ENCODE measurements at places on chromosomes 11 and 22. TPM values are rescaled to one million over a fixed set of nuclear protein-coding genes. Genes with fewer than 3 reads are reported as not detected.

DNA sequence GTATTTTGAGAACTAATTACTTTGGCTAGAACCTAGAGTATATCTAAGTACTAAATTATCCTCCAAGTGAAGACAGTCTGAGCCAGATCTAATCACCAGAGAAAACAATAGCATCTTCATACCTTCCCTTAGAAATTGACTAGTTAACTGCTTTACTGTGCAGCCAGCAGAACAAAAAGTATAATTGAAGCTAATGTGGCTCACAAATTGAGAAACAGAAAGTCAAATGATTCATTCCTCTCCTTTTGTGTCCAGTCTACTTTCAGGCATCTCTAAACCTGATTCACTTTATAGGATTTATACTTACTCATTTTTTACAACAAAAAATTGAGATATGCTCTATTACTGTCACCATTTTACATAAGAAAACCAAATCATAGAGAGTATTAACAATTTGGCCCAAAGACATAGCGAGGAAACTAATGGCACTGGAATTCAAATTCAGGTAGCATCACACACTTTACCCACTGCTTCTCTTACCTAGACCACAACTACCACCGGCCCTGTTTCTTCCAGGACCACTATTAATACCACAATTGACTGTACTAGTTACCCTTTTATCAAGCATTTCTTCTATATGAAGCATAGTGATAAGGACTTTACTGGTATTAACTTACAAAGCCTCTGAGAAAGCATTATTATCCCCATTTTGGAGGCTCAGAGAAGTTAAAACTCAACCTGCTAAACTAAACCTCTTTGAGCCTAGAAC lies 1402.6 kb upstream of the TENM4 start:
- H3K4me3 ChIP-seq = no peak overlapping the region
- H3K36me3 ChIP-seq = no peaks in the 10 kb centered on the region
- no peak for DNase-seq
- H3K4me1 ChIP-seq = no peaks in the 10 kb centered on the region

DNA sequence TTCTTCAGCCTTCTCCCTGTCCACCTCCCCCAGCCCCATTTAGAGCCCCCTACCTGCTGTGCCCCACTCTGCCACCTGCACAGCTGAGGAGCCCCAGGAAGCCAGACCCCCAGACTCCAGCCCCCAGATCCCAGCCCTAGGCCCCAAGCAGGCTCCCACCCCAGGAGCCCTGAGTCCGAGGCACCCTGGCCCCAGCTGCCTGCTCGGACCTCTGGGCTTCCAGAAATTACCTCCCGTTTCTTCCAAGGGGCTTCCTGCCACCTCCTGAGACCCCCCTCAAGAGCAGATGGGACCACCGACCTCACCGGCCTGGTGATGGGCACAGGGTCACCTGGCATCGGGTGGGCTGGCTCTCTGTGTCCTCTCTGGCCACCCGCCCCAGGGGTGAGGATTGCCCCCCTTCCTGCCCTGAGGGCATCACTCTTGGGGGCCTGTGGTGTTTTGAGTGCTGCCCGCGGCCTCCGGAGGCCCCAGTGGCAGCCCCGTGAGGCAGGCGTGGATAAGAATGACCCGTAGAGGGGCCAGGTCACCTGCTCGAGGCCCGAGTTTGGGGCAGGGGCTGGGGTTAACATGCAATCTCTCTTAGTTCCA lies 18.3 kb upstream of the TALDO1 start:
- H3K27me3 ChIP-seq = no peaks in the 10 kb centered on the region
- DNase-seq = no peak
- no peak overlapping the region for H3K4me3 ChIP-seq
- H3K4me1 ChIP-seq = peaks cover 15% of the 10 kb centered on the region

DNA sequence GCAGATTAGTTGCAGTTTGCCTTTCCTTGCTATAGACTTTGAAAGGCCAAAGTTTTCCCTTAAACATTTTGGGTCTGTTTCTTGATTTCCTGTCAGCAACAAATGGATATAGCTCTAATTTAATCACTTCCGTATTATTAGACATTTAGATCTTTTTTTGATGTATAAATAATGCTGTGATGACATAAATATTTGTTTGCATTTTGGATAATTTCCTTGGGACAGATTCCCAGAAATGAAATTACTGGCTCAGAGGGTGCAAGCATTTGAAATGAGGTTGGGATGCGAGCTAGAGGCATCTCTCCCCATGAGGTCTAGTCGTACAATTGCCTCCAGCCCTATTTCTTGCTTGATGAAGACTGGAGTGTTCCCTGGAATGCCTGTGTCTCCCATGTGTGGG lies 94.2 kb downstream of the TBC1D22A start:
- DNase-seq = no peak
- peaks cover 6% of the 10 kb centered on the region for H3K4me1 ChIP-seq
- H3K4me3 ChIP-seq = no peak overlapping the region
- no peak overlapping the region for H3K27ac ChIP-seq

DNA sequence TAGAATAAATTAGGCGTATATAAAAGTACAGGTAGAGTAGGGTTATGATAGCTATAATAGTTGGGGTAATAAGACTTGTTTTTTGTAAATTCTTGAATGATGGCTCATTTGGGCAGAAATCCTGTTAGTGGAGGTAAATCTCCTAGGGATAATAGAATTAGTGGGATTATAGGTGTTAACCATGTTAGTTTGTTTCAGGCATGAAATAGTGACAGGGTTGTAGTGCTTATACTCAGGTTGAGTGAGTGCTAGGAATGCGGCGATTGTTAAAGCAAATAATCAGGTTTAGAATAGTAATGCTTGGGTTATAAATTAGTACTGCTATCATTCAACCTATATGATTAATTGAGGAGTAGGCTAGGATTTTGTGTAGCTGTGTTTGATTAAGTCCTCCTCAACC lies 297.1 kb downstream of the DYNC2H1 start:
- no peaks in the 10 kb centered on the region for H3K27me3 ChIP-seq
- no peak overlapping the region for H3K27ac ChIP-seq
- H3K4me1 ChIP-seq = no peaks in the 10 kb centered on the region
- H3K4me3 ChIP-seq = no peak overlapping the region
- DNase-seq = no peak
- no peaks in the 10 kb centered on the region for H3K36me3 ChIP-seq

DNA sequence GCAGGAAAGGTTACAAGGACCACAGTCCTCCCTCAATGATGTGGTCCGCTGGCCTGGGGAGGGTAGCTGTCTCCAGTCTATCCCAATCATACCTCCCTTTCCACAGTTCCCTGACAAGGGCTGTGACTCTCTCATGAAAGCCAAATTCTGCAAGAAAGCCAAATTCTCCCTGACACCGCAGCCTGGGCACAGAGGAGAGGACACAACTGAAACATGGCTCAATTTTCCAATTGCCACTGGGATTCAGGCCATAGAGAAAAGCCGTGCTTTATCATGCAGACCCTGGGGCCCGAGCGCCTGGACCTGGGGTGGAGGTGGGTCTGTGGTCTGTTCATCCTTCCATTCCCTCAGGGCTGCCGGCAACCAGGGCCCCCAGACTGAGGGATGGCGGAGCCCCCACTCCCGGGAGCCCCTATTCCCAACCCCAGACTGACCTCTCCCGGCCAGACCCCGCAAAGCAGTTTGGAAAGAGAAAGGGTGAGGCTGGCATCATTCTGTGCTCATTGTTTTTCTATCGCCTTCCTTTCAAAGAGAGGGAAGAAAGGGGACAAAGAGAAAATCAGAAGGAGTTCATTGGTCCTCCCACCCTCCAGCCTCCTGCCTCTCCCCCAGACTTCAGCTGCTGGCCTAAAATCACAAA lies 239.5 kb downstream of the BUD13 start:
- peaks cover 15% of the 10 kb centered on the region for H3K27me3 ChIP-seq
- DNase-seq = no peak
- H3K36me3 ChIP-seq = no peaks in the 10 kb centered on the region
- H3K4me1 ChIP-seq = no peaks in the 10 kb centered on the region
- H3K4me3 ChIP-seq = no peak overlapping the region

DNA sequence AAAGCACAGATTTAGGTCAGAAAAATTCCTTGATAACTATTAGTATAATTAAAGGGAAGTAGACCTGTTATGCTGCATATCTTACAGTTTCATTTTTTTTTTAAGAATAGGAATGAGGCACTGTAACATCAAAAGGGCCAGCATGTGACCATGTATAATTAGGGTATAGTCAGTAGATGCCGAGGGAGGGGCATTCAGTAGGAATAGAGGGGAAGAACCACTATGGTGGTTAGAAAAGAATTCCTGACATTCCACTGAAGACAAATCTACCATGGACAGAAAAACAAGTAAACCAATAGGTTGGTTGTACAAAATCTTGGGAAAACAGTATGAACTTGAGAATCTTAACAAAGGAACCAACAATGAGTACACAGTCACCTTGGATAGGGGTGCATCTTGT lies 78.4 kb upstream of the CCDC179 start:
- no peaks in the 10 kb centered on the region for H3K27me3 ChIP-seq
- no peak for DNase-seq
- H3K4me1 ChIP-seq = no peaks in the 10 kb centered on the region
- H3K4me3 ChIP-seq = no peak overlapping the region
- H3K36me3 ChIP-seq = peaks cover 4% of the 10 kb centered on the region
- H3K27ac ChIP-seq = no peak overlapping the region

DNA sequence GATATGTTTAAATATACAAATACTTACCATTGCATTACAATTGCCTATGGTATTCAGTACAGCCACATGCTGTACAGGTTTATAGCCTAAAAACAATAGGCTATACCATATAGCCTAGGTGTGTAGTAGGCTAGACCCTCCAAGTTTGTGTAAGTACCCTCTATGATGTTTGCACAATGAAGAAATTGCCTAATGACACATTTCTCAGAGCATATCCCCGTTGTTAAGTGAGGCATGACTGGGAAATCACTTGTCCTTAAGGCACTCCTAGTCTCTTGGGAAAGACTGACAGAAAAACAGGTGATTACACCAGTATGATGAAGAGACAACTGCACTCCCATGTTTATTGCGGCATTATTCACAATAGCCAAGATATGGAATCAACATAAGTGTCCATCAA lies 187.2 kb downstream of the SPON1 start:
- H3K4me1 ChIP-seq = peaks cover 8% of the 10 kb centered on the region
- DNase-seq = no peak
- H3K4me3 ChIP-seq = no peak overlapping the region
- H3K36me3 ChIP-seq = peaks cover 8% of the 10 kb centered on the region

GRCh38 chr11:71200172-71200716 lies 52.1 kb downstream of the SHANK2 start:
- no peaks in the 10 kb centered on the region for H3K27me3 ChIP-seq
- DNase-seq = no peak
- no peaks in the 10 kb centered on the region for H3K4me1 ChIP-seq
- H3K36me3 ChIP-seq = no peaks in the 10 kb centered on the region
- no peak overlapping the region for H3K4me3 ChIP-seq
- no peak overlapping the region for H3K27ac ChIP-seq

- H3K4me3 ChIP-seq = no peak overlapping the region
- no peak for DNase-seq
- no peak overlapping the region for H3K27ac ChIP-seq
- no peaks in the 10 kb centered on the region for H3K4me1 ChIP-seq
- no peaks in the 10 kb centered on the region for H3K27me3 ChIP-seq
- H3K36me3 ChIP-seq = no peaks in the 10 kb centered on the region
Measured at GRCh38 chr11:41522899-41523672, 63.6 kb upstream of the LRRC4C start.

DNA sequence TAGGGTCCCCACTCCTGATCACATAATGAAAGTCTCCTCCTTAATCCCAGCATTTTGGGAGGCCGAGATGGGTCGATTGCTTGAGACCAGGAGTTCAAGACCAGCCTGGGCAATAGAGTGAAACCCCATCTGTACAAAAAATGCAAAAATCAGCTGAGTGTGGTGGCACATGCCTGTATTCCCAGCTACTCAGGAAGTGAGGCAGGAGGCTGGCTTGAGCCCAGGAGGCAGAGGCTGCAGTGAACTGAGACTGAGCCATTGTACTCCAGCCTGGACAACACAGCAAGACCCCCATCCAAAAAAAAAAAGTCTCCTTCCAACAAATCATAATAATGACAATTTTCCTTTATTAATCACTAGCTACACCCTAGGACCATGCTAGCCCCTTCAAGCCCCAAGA lies 15.1 kb downstream of the ZMAT5 start:
- H3K4me3 ChIP-seq = no peak overlapping the region
- H3K4me1 ChIP-seq = peaks cover 11% of the 10 kb centered on the region
- H3K27me3 ChIP-seq = no peaks in the 10 kb centered on the region
- DNase-seq = no peak
- no peak overlapping the region for H3K27ac ChIP-seq

- no peaks in the 10 kb centered on the region for H3K27me3 ChIP-seq
- H3K27ac ChIP-seq = no peak overlapping the region
- DNase-seq = no peak
- peaks cover 45% of the 10 kb centered on the region for H3K36me3 ChIP-seq
- peaks cover 21% of the 10 kb centered on the region for H3K4me1 ChIP-seq
Measured at GRCh38 chr11:96357794-96358193, 14.8 kb upstream of the MAML2 start.

DNA sequence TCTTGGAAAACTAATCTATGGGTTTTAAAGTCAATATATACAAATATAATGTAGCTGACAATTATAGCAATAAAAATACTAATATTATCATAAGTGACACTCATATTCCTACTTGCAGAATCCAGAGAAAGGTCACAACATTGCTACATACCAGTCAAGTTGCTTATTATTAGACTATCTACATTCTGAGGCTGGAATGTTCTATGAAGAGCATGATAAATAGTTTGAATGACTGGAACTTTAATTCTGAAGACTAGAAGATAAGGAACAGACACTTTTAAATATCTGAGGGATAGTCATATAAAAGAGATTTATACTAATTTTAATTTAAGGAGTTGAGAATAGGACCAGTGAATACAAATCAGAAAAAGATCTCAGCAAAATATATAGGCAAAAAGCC lies 146.0 kb downstream of the GUCY1A2 start:
- DNase-seq = no peak
- H3K36me3 ChIP-seq = no peaks in the 10 kb centered on the region
- no peaks in the 10 kb centered on the region for H3K4me1 ChIP-seq
- no peak overlapping the region for H3K4me3 ChIP-seq

Gene SYNGR1
- not detected for total RNA-seq

Gene HIPK3
- total RNA-seq = 35.4 TPM

Gene MOV10L1
- total RNA-seq = not detected

Gene TSKU
- 3.8 TPM for total RNA-seq

Gene VWCE
- 1.4 TPM for total RNA-seq

Gene CERK
- 54.4 TPM for total RNA-seq

Gene OTOG
- total RNA-seq = not detected

Gene RFPL1
- not detected for total RNA-seq

Gene SAA1
- not detected for total RNA-seq

Gene PGA5
- not detected for total RNA-seq

Gene CCDC87
- total RNA-seq = 0.12 TPM

Gene KRTAP5-9
- not detected for total RNA-seq

Gene TNNT3
- 6.8 TPM for total RNA-seq

Gene BDNF
- not detected for total RNA-seq

Gene SMTNL1
- not detected for total RNA-seq
